ENCODE measurements at places on chromosomes 1 and 21. TPM values are rescaled to one million over a fixed set of nuclear protein-coding genes. Genes with fewer than 3 reads are reported as not detected.

DNA sequence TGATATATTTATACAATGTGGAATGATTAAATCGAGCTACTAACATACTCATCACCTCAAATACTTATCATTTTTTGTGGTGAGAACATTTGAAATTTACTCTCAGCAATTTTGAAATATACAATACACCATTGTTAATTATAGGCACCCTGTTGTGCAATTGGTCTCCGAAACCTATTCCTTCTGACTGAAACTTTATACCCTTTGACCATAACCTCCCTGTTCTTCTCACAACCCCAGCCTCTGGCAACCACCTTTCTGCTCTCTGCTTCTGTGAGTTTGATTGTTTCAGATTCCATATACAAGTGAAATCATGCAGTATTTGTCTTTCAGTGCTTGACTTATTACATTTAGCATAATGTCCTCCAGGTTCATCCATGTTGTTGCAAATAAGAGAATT is 49.5 kb downstream of the SETD4 start:
- H3K4me3 ChIP-seq, result no peak overlapping the region
- H3K36me3 ChIP-seq, result no peaks in the 10 kb centered on the region

DNA sequence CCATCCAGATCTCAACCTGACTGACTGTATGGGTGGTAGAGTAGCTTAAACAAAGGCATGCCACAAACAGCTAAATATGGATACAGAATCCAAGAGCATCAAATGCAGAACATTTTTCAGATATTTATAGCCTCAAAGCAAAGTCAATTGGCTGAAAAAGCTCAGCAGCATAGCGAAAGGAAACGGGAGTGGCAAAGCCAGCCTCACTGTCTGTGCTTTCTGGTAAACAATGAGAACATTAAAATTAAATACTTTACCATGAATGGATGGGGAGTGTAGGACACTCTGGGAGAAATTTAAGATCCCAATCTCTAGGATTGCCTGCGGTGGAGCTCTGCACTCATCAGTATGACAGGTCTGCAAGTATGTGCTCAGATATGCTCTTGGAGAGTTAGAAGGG is 4.4 kb downstream of the RASAL2 start:
- peaks cover 3% of the 10 kb centered on the region for H3K4me1 ChIP-seq
- H3K27ac ChIP-seq, result no peak overlapping the region
- no peaks in the 10 kb centered on the region for H3K36me3 ChIP-seq
- H3K4me3 ChIP-seq, result no peak overlapping the region
- H3K27me3 ChIP-seq, result no peaks in the 10 kb centered on the region
- DNase-seq, result no peak

- no peak overlapping the region for H3K4me3 ChIP-seq
- H3K27ac ChIP-seq, result no peak overlapping the region
- H3K4me1 ChIP-seq, result no peaks in the 10 kb centered on the region
- DNase-seq, result no peak
- H3K27me3 ChIP-seq, result no peaks in the 10 kb centered on the region
Observed at GRCh38 chr1:36343651-36344394, 20.4 kb upstream of the EVA1B start.

S100A9 gene
- total RNA-seq, result 76.9 TPM

GRCh38 chr1:113031171-113031933 is 41.6 kb upstream of the LRIG2 start:
- H3K4me3 ChIP-seq, result no peak overlapping the region
- peak overlapping the region; percentile 74 for H3K27ac ChIP-seq
- DNase-seq, result peak; percentile 78
- H3K4me1 ChIP-seq, result peaks cover 55% of the 10 kb centered on the region

BRDT gene
- not detected for total RNA-seq

DNA sequence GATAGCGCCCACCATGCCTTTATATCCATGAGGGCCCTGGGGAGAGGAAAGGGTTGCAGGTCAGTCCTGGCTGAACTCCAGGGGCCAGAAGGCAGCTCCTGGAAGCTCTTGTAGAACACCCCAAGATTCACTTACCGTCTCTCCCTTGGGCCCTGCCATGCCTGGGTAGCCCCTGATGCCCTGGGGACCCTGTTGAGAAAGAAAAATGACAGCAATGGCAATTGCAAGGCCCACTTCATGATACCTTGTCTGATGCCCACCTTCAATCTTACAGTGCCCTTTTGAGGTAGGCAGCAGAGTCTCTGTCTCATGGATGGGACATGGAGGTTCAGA is 7.0 kb downstream of the COL9A2 start:
- H3K27ac ChIP-seq, result no peak overlapping the region
- no peak overlapping the region for H3K4me3 ChIP-seq
- DNase-seq, result no peak
- no peaks in the 10 kb centered on the region for H3K4me1 ChIP-seq
- H3K27me3 ChIP-seq, result no peaks in the 10 kb centered on the region

- no peak overlapping the region for H3K4me3 ChIP-seq
- no peak for DNase-seq
- no peaks in the 10 kb centered on the region for H3K36me3 ChIP-seq
- peaks cover 10% of the 10 kb centered on the region for H3K4me1 ChIP-seq
- no peak overlapping the region for H3K27ac ChIP-seq
Observed at GRCh38 chr1:232789651-232790050, 15.6 kb upstream of the MAP10 start.

TNFRSF8 gene
- not detected for total RNA-seq

DNA sequence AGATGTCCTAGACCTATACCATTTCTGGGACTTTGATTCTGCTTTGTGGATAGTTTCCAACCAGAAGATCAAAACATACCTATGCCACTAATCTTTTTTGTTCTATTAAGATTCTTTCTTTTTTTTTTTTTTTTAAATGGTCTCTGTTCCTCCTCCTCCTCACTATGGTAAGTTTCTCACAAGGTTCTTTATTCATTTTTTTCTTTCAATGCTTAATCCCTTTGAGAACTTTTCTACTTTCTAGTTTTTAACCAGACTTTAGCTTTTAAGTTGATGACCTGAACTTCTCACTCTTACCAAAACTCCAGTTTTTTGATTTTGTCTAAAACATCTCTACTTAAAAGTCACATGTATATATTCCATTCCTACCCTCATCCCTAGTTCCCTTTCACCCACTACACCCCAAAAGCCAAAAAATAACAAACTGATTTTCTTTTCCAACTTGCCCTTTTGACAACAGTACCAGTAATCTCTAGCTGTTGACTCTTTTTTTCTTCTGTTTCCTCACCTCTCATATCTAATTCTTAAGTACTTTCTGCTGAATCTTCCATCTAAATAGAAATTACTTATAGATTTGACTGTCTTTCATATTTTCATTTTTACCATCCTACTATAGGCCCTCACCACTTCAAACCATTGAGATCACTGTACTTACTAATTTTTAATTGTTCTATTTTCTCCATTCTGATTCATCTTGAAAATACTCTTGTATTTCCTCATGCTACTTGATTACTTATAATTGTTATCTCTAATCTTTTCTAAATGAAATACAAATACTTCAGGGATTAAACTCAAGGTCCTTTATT is 6.1 kb downstream of the CEPT1 start:
- no peak overlapping the region for H3K27ac ChIP-seq
- H3K27me3 ChIP-seq, result no peaks in the 10 kb centered on the region
- H3K4me1 ChIP-seq, result peaks cover 25% of the 10 kb centered on the region
- H3K4me3 ChIP-seq, result no peak overlapping the region

DNA sequence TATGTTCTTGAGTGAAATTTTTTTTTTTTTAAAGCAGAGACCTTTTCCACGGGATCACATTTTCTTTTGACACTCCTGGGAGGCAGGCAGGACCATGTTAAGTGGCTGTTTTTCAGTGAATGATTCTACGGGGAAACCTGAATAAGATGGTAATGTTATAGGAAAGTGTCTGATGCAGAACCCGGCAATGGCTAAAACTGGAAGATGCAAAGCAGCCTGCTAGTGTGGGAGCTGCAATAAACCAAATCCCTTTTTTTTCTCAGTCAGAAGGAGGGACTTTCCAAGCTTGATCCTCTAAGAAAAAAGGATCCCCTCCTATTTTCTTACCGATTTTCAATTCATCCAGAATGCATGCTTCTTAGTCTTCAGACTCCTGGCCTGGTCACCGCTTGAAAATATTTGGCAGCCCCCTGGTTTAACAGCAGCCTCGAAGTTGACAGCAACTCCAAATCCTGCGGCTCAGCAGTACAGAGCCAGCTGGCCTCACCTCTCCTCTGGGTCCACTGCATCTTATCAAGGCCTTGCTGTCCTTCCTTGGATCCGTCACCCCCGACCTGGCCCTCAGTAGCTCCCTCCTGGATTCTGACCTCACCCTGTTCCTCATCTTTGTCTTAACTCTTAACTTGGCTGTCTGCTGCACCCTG is 5.6 kb downstream of the MX2 start:
- no peak for DNase-seq
- H3K27ac ChIP-seq, result no peak overlapping the region
- no peaks in the 10 kb centered on the region for H3K4me1 ChIP-seq
- H3K4me3 ChIP-seq, result no peak overlapping the region
- no peaks in the 10 kb centered on the region for H3K36me3 ChIP-seq

- H3K27ac ChIP-seq, result no peak overlapping the region
- no peaks in the 10 kb centered on the region for H3K4me1 ChIP-seq
- no peaks in the 10 kb centered on the region for H3K36me3 ChIP-seq
- H3K4me3 ChIP-seq, result no peak overlapping the region
Observed at GRCh38 chr1:180247061-180247460, 17.0 kb downstream of the LHX4 start.

DNA sequence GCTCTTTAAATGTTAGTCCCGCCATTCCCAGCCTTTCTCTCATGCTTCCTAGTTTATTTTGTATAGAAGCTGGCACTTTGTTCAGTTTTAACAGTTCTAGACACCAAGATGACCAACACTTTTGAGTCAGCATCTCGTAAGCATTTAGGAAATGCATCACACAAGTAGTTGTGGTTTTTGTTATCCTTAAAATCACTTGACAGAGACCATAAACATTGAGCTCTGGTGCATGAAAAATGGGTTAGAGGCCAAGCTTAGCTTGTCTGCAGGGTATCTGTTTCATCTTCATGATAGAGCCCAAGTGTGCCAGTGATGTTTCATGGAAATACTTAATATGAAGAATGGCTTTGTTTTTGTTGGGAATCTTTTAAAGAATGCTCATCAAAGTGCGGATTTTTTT is 159.7 kb downstream of the DISP1 start:
- H3K4me3 ChIP-seq, result no peak overlapping the region
- H3K27me3 ChIP-seq, result no peaks in the 10 kb centered on the region
- H3K36me3 ChIP-seq, result no peaks in the 10 kb centered on the region
- no peak for DNase-seq
- no peaks in the 10 kb centered on the region for H3K4me1 ChIP-seq

DNA sequence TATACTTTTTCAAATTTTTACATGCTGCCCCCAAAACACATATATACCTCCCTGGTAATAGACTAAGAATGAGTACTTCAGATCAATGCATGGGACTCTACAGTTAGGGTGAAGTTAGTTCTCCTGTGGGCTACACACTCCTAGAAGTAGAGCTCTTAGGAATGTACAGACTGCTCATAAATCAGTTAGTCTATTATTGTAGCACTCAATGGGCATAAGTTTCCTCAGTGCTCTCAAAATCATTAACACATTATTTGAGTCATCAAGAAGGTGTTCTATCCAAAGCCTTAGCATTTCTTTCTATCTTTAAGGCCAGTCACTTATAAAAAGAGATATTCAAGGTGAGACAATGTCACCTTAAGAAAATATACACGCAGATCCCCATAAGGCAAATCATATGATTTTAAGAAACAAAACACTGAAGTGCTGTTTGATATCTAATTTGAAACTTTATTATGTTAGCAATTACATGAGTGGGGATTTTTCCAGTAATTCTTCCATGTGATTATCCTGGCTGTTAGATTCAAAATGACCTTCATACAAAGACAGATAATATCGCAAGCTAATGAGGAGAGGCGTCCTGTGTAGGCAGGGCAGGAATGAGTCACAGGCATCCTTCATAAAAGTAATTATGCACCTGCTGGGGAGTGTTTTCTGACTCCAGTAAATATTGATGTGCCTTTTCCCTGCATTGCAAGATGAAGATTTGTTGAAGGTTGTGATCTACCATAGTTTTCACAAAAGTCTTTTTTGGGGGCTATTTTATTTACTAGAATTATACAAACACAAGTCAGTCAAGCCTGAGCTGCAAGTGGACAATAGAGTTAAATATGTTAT is 167.2 kb upstream of the ATP1B1 start:
- no peak overlapping the region for H3K27ac ChIP-seq
- H3K4me3 ChIP-seq, result no peak overlapping the region
- no peak for DNase-seq
